ENCODE measurements at places on chromosomes 16 and 17.

DNA sequence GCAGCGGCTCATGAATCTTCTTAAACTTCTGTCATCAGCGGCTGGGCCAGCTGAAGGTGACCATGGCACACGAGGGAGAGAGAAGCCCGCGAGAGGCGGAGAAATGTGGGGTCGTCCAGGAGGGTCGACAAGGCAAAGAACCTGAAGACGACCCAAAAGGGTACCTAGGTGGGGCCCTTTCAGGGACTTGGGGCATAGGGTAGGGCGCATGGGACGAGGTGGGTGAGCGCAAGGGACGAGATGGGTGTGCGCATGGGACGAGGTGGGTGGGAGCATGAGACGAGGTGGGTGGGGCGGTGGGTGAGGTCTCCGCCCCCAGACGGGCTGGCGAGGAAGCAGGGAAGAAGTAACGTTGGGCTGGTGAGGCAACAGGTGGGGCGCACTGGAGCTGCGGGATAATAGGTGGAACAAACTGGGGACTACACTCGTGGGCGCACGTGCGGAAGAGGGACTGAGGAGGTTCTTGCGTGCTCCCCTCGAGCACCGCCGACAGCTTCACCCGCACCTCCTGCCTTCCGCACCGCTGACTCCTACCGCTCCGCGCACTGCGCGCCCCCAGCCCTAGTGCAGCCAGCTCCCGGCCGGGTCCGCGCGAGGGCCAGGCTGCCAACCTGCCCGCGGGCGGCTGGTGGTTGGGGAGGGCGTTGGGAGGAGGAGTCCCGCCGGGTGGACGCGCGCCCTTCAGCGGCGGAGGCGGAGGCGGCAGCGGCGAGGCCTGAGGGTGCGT is 23.2 kb upstream of the CRYM start:
- DNase-seq = peak; percentile 36

GRCh38 chr17:75313941-75314551 is 24.8 kb upstream of the SLC25A19 start:
- no peak for DNase-seq

- DNase-seq = no peak
Measured at GRCh38 chr17:72578817-72579470, 458.1 kb downstream of the SOX9 start.

DNA sequence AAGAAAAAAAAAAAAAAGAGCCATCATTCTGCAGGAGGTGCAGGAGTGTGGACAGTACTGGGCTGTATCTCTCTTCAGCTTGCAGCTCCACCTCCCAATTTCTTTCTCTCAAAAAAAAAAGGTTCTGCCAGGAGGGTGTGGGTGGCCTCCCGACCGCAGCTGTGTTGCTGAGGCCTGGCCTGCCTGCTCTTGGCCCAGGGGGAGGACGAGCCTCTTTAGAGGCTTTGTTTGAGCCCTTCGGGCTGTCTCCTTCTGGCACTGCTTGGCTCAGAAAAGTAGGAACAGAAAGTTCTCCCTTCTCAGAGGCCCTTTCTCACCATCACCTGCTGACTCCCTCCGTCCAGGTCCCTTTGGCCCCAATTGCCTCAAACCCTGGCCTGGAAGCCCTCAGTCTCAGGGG is 22.2 kb upstream of the C17orf107 start:
- no peak for DNase-seq

DNA sequence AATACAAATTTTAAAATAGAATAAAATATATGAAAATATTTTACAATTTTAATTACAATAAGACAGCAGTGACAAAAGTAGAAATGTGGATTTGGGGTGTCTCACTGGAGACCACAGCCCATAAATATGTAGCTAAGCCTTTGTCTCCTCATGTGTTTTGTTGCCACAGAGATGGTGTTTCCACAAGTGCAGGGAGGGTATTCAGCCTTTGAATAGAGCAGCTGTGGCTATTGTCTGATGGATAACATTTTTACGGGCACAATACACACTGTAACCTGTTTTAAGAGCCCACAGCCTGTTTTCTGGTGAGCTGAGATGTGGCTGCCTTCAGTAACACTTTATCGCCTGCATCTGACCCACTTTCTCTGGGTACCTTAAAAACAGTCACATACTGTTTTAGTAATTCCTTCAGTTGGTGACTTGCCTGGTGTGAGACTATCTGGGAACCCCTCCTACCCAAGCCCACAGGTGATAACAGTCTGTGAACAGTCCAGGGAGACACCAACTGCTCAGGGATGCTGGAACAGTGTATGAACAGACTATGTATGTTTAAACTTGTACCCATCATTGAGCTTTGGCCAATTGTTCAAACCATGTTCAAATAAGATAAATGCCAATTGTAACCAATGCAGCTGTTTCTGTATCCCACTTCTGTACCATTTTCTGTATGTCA is 7.8 kb upstream of the AHSP start:
- DNase-seq = no peak

- DNase-seq = no peak
Measured at GRCh38 chr16:82796047-82796446, 169.3 kb downstream of the CDH13 start.

DNA sequence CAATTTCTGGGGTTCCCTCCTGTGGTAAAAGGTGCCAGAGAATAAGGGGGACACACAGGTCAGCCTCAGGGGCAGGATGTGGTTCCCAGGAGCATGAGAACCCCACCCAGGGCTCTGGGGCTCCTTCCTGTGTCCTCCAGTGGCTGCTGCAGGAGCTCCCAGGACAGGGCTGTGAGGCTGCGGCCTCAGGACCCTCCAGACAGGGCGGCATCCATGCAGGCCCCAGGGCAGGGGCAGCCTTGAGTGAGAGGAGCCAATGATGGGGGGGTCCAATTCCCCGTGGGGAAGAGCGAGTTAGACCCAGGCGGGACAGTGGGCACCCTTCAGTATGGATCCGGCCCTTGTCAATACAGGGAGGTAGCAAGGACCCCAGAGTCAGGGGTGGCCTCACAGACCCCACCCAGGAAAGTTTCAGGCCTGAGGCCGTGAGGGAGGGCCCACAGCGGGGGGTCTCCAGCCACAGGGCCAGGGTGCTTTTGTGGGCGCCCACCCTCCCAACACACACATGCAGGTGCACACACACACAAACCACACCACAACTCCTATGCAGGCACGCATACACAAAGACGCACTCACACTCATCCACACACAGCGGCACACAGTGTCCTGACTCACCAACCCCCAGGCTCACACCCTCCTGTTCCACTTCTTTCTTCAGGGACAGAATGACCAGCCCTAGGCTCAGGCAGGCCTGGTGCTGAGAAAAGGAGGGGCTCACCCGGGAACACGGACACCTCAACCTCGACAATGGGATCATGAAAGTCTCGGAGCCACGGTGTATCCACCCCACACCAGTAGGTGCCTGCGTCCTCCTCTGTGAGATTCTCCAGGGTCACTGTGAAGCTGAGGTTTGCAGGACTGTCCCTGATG is 1.8 kb downstream of the CD300C start:
- DNase-seq = no peak

DNA sequence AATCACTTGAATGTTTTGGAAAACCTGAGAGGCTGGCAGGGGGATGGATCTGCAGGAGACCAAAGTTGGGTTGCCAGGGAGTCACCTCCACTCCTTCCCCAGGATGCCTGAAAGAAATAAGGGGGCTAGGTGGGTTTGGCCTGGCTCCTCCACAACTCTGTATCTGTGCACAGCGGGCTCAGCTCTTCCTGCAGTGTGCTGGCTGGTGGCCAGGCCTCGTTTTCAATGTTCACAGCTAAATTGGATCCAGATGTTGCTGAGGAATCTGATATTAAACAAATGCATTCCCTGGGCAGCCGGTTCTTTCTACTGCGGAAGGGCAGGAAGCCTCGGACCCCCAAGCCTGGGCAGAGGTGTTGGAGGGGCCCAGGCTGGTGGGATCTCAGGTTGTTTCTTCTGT is 106.2 kb downstream of the N4BP1 start:
- DNase-seq = no peak

DNA sequence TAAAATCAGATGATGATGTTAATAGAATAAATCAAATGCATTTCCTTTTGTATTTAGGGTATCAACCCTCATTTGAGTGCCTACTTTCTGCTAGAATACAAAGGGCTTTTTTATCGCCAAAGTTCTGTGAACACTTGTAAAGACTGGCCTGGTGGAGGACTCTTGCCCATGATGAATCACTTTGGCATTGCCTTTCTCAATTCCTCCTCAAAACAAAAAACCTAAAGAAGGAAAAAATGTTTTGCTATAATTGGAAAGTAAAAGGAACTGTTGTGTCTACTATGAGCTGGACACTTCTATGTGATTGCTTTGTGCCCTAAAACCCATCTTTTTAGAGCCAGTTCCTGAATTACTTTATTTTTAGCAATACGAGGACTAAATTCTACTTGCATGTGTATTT is 13.0 kb upstream of the DHRS11 start:
- no peak for DNase-seq

DNA sequence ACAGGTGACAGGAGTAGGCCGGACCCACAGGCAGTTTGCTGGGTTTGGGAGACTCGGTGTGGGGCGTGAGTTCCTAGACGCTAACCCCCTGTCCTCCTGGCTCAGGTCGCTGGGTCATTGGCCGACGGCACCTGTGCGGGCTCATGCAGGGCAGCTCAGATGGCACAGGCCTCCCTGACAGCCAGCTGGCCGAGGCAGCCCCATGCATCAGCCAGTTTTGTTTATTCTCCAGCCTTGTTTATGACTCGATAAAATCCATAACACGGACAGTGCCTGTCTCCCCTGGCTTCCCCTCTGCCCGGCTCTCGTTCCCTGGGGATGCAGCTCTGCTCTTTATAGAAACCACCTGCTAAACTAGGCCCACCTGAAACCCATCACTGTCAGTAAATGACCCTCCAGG is 46.0 kb downstream of the SDK2 start:
- DNase-seq = no peak

DNA sequence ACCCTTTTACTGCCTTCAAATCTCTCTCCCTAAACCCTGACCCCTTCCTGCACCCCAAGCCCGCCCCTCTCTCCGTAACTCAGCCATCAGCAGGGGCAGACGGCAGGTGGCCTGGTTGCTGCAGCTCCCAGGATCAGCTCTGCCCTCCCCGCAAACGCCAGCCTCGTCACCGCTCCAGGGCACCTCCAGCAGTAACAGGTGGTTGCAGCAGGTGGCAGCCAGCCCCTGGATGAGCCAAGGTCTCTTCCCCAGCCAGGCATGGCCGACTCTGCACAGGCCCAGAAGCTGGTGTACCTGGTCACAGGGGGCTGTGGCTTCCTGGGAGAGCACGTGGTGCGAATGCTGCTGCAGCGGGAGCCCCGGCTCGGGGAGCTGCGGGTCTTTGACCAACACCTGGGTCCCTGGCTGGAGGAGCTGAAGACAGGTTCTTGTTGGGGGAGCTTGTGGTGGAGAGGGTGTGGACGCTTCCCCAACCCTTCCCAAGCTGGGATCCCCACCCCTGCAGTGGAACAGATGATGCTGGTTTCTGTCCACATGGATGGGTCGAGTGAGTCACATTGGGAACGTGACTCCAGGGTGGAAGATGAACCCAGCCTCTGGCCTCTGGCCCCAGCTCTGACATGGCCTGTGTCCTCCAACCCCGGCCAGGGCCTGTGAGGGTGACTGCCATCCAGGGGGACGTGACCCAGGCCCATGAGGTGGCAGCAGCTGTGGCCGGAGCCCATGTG is 558 bp downstream of the HSD3B7 start:
- DNase-seq = no peak

DNA sequence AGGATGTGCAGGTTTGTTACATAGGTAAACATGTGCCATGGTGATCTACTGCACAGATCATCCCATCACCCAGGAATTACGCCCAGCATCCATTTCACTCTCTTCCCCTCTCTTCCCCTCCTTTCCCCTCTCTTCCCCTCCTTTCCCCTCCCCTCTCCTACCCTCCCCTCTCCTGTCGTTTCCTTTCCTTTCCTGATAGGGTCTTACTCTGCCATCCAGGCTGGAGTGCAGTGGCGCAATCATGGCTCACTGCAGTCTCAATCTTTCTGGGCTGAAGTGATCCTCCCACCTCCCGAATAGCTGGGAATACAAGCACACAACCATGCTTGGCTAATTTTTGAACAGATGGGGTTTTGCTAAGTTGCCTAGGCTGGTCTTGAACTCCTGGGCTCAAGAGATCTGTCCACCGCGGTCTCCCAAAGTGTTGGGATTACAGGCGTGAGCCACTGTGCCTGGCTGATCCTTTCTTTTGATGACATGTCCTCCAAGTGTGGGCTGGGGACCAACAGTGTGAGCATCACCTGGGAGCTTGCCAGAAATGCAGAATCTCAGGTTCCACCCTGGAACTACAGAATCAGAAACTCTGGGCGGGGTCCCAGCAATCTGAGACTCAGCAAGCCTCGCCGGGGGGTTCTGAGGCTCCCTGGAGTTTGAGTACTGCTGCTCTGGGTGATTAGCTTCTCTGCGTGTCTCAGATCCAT is 10.8 kb downstream of the ATP2C2 start:
- no peak for DNase-seq

GRCh38 chr17:73560661-73561060 is 83.6 kb downstream of the SDK2 start:
- no peak for DNase-seq

DNA sequence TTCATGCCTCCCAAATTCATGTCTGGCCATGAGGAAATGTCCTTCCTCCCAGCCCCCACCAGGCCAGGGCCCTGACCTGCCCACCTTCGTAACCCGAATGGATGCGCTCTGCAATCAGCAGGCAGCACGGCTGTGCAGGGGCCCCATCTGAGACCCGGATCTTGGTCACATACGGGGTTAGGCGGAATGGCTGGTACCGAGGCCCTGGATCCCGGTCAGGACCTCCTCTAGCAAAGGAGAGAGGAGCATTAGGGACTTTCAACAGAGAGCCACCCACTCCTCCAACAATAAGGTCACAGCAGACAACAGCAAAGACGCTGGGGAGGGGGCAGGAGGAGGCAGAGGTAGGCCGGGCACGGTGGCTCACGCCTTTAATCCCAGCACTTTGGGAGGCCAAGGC is 3.6 kb downstream of the PER1 start:
- no peak for DNase-seq

DNA sequence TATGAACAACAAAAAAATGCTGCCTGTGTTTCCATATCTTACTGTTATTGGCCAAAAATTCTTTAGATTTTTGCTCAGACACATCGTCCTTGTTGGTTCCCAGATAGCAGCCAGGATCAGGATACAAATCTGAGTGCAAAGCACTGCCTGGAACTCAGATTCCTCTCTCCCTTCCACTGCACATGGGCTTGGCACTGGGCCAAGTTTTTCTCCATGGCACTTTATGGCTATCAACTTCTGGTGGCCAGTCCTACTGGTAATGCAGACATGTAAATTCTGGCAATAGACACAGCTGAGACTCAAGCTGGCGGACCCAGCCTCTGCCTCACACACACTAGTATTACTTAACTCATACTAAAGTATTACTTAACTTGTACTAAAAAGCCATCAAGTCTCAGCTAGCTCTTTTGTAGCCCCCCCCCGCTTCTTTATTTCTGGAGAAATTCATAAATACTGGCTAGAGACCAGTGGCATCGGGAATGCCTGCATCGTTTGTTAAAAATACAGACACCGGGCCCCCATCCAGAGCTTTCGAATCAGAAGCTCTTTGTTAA is 181.2 kb upstream of the COX10 start:
- DNase-seq = no peak

- no peak for DNase-seq
Measured at GRCh38 chr17:30840771-30841170, 9.0 kb downstream of the ATAD5 start.
